Osteoblast (primary cell): ENCODE measurements at places on chromosomes 1 and 21. TPM values are rescaled to one million over a fixed set of nuclear protein-coding genes. Genes with fewer than 3 reads are reported as not detected.

- no peak overlapping the region for H3K27ac ChIP-seq
- no peak overlapping the region for H3K4me3 ChIP-seq
- H3K36me3 ChIP-seq, result no peaks in the 10 kb centered on the region
These were observed 35.1 kb upstream of the IFFO2 start for GRCh38 chr1:18991585-18991984.

DNA sequence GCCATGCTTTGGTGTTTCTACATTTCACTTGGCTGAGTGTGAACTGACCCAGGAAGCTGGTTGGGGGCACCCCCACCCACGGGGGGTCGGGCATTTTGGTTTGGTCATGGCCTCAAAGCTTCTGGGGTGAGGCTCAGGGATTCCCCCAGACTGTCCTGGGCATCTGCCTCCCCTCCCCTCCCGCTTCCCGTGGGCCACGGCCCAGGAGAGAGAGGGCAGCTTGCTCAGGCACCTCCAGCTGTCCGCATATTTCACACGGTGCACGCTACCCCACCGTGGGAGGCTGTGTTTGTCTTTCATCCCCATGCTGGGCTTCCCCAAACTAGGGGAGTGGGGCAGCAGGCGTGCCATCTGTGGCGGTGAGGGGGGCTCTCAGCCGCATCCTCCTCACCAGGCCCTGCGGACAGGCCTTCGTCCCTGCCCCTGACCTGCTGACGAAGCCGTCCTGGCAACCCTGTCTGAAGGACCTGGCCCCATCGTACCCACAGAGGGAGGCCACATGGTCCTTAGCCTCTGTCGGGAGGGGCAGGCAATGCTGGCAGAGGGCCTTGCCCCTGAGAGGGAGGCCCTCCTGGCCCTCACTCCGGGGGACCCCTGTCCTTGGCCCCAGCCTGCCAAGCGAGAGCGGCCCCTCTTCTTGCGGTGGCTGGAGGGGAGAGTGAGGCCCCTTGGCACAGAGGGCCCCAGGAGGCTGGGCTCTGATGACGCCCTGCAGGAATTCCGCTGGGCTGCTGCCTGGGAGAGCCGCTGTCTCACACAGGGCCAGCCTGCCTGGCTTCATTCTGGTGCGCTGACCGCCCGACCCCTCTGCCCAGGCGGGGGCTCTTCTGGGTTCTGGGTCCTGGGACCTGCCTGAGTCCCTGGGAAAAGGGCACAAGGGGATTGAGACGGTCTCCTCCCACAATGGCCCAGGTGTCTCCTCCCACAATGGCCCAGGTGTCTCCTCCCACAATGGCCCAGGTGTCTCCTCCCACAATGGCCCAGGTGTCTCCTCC lies 22.1 kb downstream of the TP73 start:
- no peaks in the 10 kb centered on the region for H3K27me3 ChIP-seq
- no peak for DNase-seq
- no peak overlapping the region for H3K4me3 ChIP-seq
- H3K4me1 ChIP-seq, result no peaks in the 10 kb centered on the region
- no peaks in the 10 kb centered on the region for H3K36me3 ChIP-seq
- no peak overlapping the region for H3K27ac ChIP-seq

- no peaks in the 10 kb centered on the region for H3K36me3 ChIP-seq
- H3K4me1 ChIP-seq, result peaks cover 5% of the 10 kb centered on the region
These were observed 242.4 kb upstream of the LYPLAL1 start for GRCh38 chr1:218931324-218931723.

PAPPA2 gene
- total RNA-seq, result 3.5 and 5.8 TPM in 2 replicates
